ENCODE measurements at places on chromosomes 7 and 10.

DNA sequence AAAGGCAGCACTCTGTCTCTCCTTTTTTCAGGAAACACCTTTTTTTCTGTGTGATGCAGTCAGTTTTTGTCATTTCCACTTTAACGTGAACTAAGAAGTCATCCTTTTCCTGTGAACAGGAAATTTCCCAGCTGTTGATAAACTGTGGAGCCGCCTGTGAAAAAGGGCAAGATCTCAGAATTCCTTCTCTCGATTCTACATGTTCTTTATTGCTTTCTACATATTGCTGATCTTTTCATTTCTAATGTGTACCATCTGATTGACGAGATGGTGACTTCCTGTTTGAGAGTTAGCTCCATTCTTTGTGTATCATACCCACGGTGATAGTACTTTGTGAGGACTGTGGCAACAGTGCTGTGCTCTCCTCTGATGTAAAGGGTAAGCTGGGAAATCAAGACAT is 50.4 kb downstream of the ADD3 start:
- DNase-seq, result no peak

DNA sequence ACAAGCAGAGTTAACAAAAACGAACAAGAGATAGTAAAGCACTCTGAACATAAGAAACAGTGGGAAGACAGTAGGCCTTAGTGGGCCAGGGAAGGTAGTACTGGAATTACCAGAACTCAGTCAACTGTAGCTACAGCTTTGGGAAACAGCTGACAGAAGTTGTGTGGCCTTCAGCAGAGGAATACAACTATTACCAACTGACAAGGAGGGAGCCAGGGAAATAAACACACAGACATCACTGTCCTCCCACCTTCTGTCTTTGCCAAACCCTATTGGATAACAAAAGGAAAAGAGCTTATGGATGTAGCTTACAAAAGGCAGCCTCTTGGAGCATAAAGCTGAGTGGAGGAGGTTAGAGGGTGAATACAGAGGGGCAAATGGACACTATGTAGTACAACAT is 15.4 kb downstream of the MICU1 start:
- no peak for DNase-seq

DNA sequence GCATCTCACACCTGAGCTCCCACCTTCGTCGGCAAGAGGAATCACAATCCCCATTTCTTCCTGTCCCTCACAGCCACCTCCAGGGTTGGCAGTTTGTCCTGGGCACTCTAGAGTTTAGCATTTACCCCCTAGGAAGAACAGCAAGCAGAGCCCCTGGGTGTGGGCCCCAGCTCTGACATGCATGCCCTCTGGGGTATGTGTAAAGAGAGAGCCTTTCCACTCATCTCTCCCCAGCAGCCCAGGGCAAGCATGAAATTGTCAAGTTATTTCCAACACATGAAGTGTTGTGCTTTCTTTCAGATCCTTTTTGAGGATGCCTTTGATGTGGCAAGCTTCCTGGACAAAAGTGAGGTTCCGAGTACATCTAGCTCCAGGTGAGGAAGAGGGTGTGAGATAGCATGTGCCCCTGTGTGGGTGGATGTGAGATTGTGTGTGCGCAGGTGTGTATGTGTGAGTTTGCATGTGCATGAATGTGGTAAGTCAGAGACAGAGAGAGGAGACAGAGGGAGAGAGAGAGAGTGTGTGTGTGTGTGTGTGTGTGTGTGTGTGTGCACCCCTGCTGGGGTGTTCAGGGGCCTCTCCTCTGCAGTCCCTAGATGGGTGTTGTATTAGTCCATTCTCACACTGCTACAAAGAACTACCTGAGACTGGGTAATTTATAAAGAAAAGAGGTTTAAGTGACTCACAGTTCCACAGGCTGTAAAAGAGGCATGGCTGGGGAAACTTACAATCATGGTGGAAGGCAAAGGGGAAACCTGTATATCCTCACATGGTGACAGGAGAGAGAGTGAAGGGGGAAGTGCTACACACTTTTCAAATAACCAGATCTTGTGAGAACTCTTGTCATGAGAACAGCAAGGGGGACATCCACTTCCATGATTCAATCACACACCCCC is 18.1 kb downstream of the STRA8 start:
- DNase-seq, result no peak

GRCh38 chr7:55548295-55548731 is 24.0 kb downstream of the VOPP1 start:
- no peak for DNase-seq

DNA sequence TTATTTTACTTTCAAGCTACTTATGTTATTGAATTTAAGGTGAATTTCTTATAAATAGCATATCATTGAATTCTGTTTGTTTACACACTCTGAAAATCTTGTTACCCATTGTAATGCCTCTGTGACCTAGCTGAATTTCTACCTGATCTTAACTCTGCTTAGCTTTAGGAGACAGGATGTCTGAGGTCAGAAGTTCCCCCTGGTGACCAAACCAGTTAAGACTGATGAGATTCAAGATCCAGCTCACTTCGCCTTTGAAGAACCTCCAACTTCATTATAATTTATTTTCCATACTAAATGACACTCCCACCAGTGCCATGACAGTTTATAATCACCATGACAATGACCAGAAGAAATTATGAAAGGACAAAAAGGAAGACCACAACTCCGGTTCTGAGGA is 213.4 kb upstream of the CDC14C start:
- DNase-seq, result no peak

GRCh38 chr7:38398725-38399321 is 125.4 kb upstream of the TARP start:
- peak; percentile 27 for DNase-seq

All from NCI-H1105 (cell line).